ENCODE measurements at places on chromosomes 16 and 17.

DNA sequence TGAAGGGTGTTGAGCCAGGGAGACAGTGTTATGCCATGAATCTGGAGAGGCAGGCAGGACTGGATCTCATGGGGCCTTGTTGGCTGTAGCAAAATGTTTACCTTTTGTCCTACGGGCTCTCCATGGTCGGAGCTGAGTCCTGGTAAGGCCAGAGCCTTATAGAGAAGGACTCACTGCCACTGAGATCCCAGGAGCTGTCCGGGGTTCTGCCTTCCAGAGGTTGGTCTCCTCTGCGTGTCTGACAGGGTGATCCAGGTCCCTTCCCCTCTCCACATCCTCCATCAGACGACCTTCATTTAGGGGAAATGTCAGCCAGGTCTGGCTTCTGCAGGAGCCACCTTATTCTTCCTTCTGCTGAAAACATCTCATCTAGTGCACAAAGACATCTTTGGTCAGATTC lies 285.2 kb upstream of the N4BP1 start:
- DNase-seq = no peak

GRCh38 chr17:65785109-65785508 lies 223.7 kb upstream of the AXIN2 start:
- DNase-seq = no peak

DNA sequence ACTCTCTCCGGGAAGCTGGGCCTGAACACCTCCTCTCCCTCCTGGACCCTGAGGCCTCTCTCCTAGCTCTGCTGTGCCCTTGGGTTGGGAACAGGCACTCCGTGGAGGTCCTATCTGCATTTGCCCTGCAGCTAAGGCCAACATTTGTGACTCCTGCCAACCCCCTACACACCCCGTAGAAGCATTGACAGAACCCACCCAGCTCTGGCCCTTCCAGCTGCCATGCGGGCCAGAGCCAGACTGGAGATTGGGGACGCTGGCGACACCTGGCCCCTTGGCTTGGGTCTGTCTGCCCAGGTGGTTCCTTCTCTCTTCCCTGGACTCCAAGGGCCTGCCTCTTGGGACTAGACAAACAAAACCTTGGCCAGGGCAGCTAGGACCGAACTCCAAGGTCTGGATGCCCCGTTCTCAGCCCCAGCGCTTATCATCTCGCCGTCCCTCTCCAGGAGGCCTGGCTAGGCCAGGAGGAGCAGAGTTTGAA lies 644 bp upstream of the RHBDF2 start:
- no peak for DNase-seq

DNA sequence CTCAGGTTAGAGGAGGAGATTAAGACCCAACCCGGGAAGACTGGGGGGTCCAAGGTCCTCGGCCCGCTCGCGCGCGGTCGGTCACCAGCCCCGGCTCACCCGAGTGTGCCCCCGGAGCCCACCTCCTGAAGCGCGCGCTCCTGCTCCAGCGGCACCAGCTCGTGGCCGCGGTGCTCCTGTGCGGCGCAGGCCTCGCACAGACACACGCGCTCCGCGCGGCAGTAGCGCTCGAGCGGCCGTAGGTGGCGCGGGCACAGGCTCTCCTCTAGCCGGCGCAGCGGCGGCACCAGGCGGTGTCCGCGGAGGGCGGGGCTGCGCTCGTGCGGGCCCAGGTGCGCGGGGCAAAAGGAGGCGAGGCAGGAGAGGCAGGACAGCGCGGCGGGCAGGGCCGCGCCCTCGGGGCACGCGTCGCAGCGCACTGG lies 618 bp downstream of the TRIM47 start:
- peak; percentile 87 for DNase-seq

DNA sequence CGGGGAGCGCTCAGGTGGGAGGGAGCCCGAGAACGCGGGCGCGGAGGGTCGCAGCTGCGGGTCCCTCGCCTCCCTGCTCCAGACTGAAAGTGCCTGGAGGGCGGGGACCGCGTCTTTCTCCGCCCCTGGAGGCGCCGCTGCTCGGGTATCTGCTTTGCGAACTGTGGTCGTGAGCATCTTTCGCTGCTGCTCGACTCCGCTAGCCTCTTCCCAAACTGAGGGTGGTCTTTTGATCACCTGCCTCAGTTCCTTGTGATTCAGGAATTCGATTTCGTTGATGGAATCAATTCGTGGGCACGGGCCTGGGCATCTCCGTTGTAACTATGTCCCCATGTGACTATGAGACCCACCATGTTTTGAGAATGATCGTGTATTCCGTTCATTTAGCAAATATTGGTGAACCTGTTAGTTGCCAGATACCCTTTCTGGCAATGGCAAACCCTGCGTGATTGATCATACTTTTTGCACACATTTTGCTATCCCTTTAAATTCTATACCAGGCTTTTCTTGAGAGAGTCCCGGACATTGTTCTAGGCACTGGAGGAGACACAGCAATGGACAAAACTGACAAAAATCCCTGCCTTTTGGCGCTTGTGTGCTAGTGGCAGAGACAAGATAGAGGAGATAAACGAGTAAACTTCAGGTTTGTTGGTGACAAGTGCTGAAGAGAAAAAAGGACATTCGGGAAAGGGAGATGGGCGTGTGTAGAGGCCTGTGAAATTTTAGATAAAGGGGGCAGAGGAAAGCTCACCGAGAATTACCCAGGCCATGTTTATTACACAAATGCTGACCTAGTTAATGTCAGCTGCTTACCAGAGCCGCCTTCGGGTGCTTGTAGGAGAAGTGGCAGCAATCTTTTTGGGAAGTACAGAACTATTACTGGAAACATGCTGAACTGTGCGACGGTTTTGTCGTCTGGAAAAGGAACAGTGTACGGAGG lies 948 bp downstream of the UTP18 start:
- peak; percentile 50 for DNase-seq
